Adipose tissue (tissue), 3 donors: ENCODE measurements at places on chromosomes 12 and 14. TPM values are rescaled to one million over a fixed set of nuclear protein-coding genes. Genes with fewer than 3 reads are reported as not detected.

CFAP73 gene
- 0.39 TPM for polyA plus RNA-seq

LTBP2 gene
- polyA plus RNA-seq, result 18.4 TPM

GXYLT1 gene
- 6.2 TPM for polyA plus RNA-seq

ADCY4 gene
- polyA plus RNA-seq, result 56.4 TPM

DBX2 gene
- 2.1 TPM for polyA plus RNA-seq

ATXN2 gene
- polyA plus RNA-seq, result 24.7 TPM

MYH7 gene
- polyA plus RNA-seq, result 0.07 TPM

OR4Q2 gene
- polyA plus RNA-seq, result not detected

CISTR gene
- not detected for polyA plus RNA-seq

RD3L gene
- polyA plus RNA-seq, result not detected

MSI1 gene
- 1.1 TPM for polyA plus RNA-seq

CARMIL3 gene
- polyA plus RNA-seq, result 0.52 TPM
